ENCODE measurements at places on chromosomes 5 and 9. TPM values are rescaled to one million over a fixed set of nuclear protein-coding genes. Genes with fewer than 3 reads are reported as not detected.
A peak's percentile ranks its signal among the peaks of the same experiment; 100 is the strongest.

ASB6 gene
- 6.0 TPM for polyA plus RNA-seq

ADAMTS6 gene
- 0.31 TPM for polyA plus RNA-seq

CA9 gene
- polyA plus RNA-seq: 0.79 TPM

FOXD4L5 gene
- not detected for polyA plus RNA-seq

SPATA31A5 gene
- polyA plus RNA-seq: not detected

PCDHGC4 gene
- polyA plus RNA-seq: 0.38 TPM

SLC44A1 gene
- polyA plus RNA-seq: 11.4 TPM

TMEM215 gene
- not detected for polyA plus RNA-seq

MEIKIN gene
- not detected for polyA plus RNA-seq

NKD2 gene
- polyA plus RNA-seq: 0.10 TPM

CACNA1B gene
- polyA plus RNA-seq: 0.05 TPM

CTXN3 gene
- not detected for polyA plus RNA-seq

DMRT3 gene
- polyA plus RNA-seq: not detected

ZNF366 gene
- polyA plus RNA-seq: not detected

DNA sequence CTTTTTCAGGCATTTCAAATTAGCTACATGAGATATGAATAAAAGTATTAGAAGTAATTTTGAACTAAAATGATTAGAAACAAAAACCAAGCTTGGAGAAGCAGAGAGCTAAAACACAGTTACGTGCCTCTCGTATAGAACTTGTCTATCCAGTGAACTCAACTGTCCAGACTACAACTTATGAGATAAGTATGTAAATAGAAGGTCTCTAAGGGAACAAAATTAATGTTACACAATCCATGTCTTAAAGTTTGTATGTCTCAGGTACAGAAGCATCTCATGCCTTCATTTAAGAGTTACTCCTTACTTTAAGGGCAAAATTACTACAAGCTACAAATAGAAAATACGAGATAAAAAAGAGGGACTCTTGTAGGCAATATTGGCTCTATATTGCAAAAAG lies 316.8 kb downstream of the CETN3 start:
- DNase-seq: no peak

DNA sequence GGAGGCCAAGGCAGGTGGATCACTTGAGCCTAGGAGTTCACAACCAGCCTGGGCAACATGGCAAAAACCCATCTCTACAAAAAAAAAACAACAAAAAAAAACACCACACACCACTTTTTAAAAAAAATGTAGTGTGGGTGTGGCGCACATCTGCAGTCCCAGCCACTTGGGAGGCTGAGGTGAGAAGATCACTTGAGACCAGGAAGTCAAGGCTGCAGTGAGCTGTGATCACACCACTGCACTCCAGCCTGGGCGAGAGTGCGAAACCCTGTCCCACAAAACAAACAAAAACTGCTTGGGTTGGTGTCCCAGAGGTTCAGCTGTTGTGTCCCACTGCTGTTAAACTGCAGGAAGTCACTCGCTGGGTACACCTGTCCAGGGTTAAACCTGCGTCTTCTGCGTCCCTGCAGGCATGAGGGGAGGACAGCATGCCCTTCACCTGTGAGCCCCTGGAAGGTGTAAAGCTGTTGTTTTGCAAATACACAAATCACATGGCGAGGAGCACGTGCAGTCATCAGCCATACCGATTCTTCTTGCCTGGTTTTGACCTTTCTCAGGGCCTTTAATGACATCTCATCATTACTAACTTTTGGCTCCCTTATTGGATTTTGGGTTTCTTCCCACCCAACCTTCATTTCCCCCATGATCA lies 29.3 kb upstream of the CLPTM1L start:
- DNase-seq: no peak

GRCh38 chr9:120561709-120562108 lies 18.3 kb downstream of the CDK5RAP2 start:
- no peak for DNase-seq

DNA sequence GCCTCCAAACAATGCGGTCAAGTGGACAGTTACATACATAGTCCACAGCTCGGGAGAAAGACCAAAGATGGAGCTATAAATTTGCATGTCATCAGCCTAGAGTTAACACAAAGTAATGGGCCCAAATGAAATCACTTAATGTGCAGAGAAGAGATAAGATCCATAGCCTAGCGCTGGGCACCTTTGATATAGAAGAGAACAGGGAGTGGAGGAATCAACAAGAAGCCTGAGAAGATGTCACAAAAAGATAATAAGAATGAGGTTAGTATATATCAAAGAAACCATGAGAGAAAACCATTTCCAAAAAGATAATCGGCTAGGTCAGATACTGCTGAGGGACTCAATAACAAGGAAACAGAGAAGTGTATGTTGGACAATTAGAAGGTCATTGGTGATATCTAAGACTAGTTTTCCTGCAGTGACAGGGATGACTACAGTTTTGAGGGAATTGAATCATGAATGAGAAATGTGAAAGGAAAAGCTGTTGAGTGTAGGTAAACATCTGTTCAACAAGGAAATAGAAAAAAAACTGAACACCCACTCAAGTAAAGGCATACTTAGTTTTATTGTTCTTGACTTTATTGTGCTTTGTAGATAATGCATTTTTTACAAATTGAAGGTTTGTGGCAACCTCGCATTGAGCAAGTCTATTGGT lies 68.7 kb upstream of the CDH6 start:
- DNase-seq: no peak

- no peak for DNase-seq
Measured at GRCh38 chr9:38018958-38019602, 49.9 kb downstream of the SHB start.

- no peak for DNase-seq
Measured at GRCh38 chr9:137156567-137157375, 13.1 kb downstream of the LRRC26 start.

DNA sequence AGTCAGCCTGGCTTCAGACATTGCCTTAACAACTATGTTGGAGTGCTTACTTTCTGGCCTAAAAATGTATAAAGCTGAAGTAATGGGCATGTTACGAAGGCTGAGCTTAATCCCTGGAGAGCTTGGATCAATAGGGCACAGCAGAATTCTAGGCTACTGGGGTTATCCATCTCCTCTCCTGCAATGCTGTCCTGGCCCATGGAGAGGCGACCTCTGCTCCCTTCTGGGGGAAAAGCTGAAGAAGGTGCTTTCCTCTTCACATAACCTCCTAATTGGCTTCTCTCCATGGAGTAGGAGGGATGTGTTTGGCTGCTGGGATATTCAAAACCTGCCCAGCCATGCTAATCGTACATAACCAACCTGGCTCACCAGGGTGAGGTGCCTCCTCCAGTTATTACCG lies 403.5 kb downstream of the DMRT2 start:
- DNase-seq: no peak

DNA sequence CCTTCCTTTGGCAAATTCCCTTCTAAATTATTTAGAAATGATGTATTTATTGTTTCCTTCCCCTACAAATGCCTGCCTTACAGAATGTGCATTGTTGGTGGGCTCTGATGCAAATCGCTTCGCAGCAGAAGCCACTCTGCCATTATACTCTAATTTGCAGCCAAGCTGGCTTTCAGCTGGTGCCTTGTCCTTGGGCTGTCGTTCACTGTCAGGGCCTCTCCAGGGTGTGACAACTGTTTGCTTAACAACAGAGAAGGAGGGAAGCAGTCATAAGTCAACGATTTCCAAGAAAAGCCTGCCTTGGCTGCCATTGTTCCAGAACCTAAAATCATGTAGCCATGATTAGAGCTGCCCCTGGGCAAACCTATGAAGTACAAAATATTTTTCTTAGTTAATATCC lies 260.1 kb upstream of the RGMB start:
- DNase-seq: no peak

DNA sequence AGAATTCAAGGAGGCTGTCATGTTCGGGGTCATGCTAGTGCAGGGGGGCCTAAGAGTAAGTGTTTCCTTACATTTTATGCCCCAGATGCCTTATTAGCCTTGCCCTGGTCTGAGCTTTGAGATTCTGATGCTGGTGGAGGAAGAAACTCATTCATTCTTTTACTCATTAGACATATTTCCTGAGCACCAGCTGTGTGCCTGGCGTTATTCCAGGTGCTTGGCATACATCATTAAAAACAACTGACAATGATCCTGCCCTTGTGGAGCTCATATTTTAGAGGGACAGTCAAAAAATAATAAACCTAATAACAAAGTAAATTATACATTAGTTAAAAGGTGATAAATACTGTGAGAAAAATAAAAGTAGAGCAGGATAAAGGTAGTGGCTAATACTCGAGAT lies 138.9 kb upstream of the SGCD start:
- no peak for DNase-seq

GRCh38 chr5:174459071-174459702 lies 265.2 kb upstream of the MSX2 start:
- no peak for DNase-seq

- no peak for DNase-seq
Measured at GRCh38 chr5:13108265-13108664, 836.2 kb downstream of the DNAH5 start.

DNA sequence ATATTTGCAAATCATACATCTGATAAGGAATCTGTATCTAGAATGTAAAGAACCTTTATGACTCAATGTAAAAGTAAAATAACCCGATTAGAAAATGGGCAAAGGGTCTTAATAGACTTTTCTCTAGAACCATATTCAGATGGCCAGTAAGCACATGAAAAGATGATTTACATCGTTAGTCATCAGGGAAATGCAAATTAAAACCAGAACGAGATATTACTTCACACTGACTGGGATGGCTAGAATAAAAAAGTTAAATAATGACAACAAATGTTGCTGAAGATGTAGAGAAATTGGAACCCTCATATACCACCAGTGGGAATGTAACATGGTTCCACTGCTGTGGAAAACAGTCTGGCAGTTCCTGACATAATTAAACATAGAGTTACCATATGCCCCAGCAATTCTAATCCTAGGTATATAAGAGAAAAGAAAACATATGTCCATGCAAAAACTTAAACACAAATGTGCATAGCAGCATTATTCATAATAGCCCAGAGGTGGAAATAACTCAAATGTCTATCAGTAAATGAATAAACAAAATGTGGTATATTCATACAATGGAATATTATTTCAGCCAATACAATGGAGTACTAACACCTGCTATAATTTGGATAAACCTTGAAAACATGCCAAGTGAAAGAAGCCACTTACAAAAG lies 100.4 kb upstream of the MAMDC2 start:
- no peak for DNase-seq

DNA sequence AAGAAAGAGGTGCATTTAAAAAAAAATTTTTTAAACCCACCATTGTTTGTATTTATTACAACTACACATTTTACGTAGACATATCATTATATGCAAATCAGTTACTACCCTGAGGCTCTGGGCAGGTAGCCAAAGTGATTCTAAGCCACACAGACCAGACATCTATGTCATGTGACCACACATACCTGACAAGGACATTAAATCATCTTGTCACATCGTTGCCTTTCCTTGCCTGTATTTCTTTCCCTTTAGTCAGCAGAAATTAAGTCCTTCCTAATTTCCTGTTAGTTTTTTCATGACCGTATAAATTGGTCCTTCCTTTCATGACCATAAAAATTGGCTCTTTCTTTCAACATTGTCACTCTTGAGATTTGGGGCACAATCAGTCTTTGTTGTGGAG lies 134.2 kb upstream of the MARCHF11 start:
- no peak for DNase-seq

- no peak for DNase-seq
Measured at GRCh38 chr5:72194846-72195245, 87.6 kb downstream of the MAP1B start.

DNA sequence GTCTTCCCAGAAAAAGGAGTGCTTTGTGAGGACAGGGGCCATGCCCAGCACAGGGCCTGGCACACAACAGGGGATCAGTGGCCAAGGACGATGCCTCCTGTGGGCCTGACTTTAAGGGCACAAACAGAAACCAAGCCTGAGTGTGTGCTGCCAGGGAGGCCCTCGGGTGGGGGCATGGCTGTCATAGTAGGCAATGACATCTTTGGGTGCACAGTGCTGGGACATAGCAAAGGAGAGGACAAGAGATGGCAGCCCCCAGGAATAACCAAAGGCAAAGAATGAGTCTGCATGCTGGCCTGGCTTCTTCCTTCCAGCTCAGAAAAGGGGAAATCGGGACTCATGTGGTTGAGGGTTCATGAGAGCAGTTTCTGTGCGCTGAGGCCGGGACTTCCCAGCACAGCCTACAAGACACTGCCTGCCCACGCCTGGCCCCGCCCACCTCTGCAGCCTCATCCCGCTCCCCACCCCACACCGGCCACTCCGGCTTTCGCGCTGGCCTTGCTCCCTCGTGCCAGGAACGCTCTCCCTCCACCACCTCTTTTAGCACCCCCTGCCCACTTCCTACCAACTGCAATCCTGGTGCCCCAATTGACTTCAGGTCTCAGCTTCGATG lies 13.8 kb upstream of the LHX2 start:
- peak; percentile 87 for DNase-seq

- peak; percentile 23 for DNase-seq
Measured at GRCh38 chr5:178116143-178116885, 3.0 kb downstream of the N4BP3 start.

DNA sequence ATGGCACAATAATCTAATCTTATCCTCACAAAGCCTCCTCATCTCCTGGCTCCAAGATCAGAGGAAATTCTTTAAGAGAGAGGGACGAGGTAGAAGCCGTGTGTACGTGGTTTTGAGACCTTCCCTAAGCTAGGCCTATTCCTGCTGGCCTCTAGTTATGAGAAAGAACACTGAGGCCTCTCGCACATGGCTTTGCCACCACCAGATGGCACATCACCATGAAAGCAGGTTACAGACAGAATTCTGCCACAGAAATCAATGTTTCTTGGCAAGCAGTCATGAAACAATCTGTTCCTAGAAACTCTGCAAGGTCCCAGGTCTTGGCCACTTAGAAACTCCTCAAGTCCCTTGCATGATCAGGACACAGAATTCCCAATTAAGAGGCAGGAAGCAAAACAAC lies 268.2 kb upstream of the TAS2R1 start:
- DNase-seq: no peak

Data from aorta (tissue), 5 donors.